ENCODE measurements at places on chromosomes 11 and 22. TPM values are rescaled to one million over a fixed set of nuclear protein-coding genes. Genes with fewer than 3 reads are reported as not detected.

P2RY6 gene
- 1.6 TPM for total RNA-seq

ZNF215 gene
- 3.6 TPM for total RNA-seq

MGAT3 gene
- total RNA-seq: 9.4 TPM

SCN4B gene
- 3.7 TPM for total RNA-seq

- no peak overlapping the region for H3K4me3 ChIP-seq
- no peaks in the 10 kb centered on the region for H3K36me3 ChIP-seq
- H3K27ac ChIP-seq: no peak overlapping the region
- H3K4me1 ChIP-seq: peaks cover 5% of the 10 kb centered on the region
- no peaks in the 10 kb centered on the region for H3K27me3 ChIP-seq
Measured at GRCh38 chr11:2679011-2679676, 20.6 kb downstream of the KCNQ1OT1 start.

DEUP1 gene
- not detected for total RNA-seq

- peak overlapping the region; percentile 83 for H3K27ac ChIP-seq
- H3K4me3 ChIP-seq: no peak overlapping the region
- peaks cover 4% of the 10 kb centered on the region for H3K4me1 ChIP-seq
- DNase-seq: no peak
- no peaks in the 10 kb centered on the region for H3K27me3 ChIP-seq
Measured at GRCh38 chr11:128496249-128496648, 91.1 kb downstream of the ETS1 start.

UBQLNL gene
- 1.1 TPM for total RNA-seq

DNA sequence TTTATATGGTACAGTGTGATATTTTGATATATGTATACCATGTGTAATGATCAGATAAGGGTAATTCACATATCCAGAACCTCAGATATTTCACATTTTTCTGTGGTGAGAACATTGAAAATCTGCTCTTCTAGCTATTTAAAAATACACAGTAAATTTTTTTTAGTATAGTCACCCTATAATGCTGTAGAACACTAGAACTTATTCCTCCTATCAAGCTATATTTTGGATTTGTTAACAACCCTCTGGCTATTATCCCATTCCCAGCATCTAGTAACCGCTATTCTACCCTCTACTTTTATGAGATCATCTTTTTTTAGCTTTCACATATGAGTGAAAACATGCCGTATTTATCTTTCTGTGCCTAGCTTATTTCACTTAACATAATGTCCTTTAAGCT, 65.5 kb upstream of the SYT9 start:
- H3K4me3 ChIP-seq: no peak overlapping the region
- no peaks in the 10 kb centered on the region for H3K27me3 ChIP-seq
- no peak overlapping the region for H3K27ac ChIP-seq
- no peaks in the 10 kb centered on the region for H3K4me1 ChIP-seq
- no peak for DNase-seq
- H3K36me3 ChIP-seq: no peaks in the 10 kb centered on the region

DNA sequence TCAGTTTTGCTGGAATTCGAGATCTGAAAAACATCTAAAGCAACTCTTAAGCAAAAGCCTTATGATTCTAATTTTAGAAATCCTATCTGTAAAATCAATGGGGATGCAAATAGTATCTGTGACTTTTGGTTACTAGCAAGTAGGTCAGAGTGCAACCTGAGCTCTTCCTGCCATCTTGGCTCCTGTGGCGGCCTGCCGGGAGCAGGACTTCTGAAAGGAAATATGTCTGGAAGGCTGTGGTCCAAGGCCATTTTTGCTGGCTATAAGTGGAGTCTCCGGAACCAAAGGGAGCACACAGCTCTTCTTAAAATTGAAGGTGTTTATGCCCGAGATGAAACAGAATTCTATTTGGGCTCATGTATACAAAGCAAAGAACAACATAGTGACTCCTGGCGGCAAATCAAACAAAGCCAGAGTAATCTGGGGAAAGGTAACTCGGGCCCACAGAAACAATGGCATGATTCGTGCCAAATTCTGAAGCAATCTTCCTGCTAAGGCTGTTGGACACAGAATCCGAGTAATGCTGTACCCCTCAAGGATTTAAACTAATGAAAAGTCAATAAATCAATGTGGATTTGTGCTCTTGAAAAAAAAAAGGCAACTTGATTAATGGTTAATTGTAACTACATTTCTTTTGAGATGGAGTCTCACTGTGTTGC, 1.7 kb downstream of the SAMM50 start:
- H3K27me3 ChIP-seq: no peaks in the 10 kb centered on the region
- H3K36me3 ChIP-seq: no peaks in the 10 kb centered on the region
- no peak for DNase-seq
- H3K27ac ChIP-seq: no peak overlapping the region
- no peaks in the 10 kb centered on the region for H3K4me1 ChIP-seq

- H3K27ac ChIP-seq: no peak overlapping the region
- H3K4me1 ChIP-seq: no peaks in the 10 kb centered on the region
- no peaks in the 10 kb centered on the region for H3K36me3 ChIP-seq
- DNase-seq: no peak
- H3K4me3 ChIP-seq: no peak overlapping the region
- no peaks in the 10 kb centered on the region for H3K27me3 ChIP-seq
Measured at GRCh38 chr11:75033916-75034315, 45.2 kb downstream of the NEU3 start.

- no peak for DNase-seq
- no peaks in the 10 kb centered on the region for H3K4me1 ChIP-seq
- H3K36me3 ChIP-seq: no peaks in the 10 kb centered on the region
- H3K27me3 ChIP-seq: no peaks in the 10 kb centered on the region
- no peak overlapping the region for H3K27ac ChIP-seq
- no peak overlapping the region for H3K4me3 ChIP-seq
Measured at GRCh38 chr11:64614917-64615316, 23.9 kb downstream of the SLC22A12 start.

- no peaks in the 10 kb centered on the region for H3K4me1 ChIP-seq
- DNase-seq: no peak
- H3K4me3 ChIP-seq: no peak overlapping the region
- no peaks in the 10 kb centered on the region for H3K36me3 ChIP-seq
Measured at GRCh38 chr11:75632962-75633361, 35.9 kb downstream of the MAP6 start.

OR56A1 gene
- not detected for total RNA-seq

GRCh38 chr22:29470159-29470855, 9.7 kb upstream of the NEFH start:
- no peaks in the 10 kb centered on the region for H3K4me1 ChIP-seq
- DNase-seq: peak; percentile 67
- no peaks in the 10 kb centered on the region for H3K27me3 ChIP-seq

GRCh38 chr11:28140689-28141455, 32.7 kb downstream of the METTL15 start:
- H3K27me3 ChIP-seq: no peaks in the 10 kb centered on the region
- H3K27ac ChIP-seq: no peak overlapping the region
- no peaks in the 10 kb centered on the region for H3K4me1 ChIP-seq
- no peak overlapping the region for H3K4me3 ChIP-seq
- no peaks in the 10 kb centered on the region for H3K36me3 ChIP-seq

OSM gene
- 1.3 TPM for total RNA-seq

YAP1 gene
- 215 TPM for total RNA-seq

UPB1 gene
- total RNA-seq: 0.44 TPM

- H3K4me3 ChIP-seq: no peak overlapping the region
- no peak for DNase-seq
- no peaks in the 10 kb centered on the region for H3K36me3 ChIP-seq
- H3K27ac ChIP-seq: peak overlapping the region; percentile 78
- no peaks in the 10 kb centered on the region for H3K4me1 ChIP-seq
Measured at GRCh38 chr11:11396301-11397035, 43.4 kb upstream of the CSNK2A3 start.

- H3K36me3 ChIP-seq: no peaks in the 10 kb centered on the region
- peak overlapping the region; percentile 45 for H3K4me3 ChIP-seq
- H3K27me3 ChIP-seq: no peaks in the 10 kb centered on the region
Measured at GRCh38 chr11:63998558-63999348, 12.5 kb downstream of the OTUB1 start.

GRCh38 chr11:63879598-63880402, 37.2 kb downstream of the RCOR2 start:
- DNase-seq: no peak
- no peaks in the 10 kb centered on the region for H3K36me3 ChIP-seq
- no peaks in the 10 kb centered on the region for H3K27me3 ChIP-seq
- H3K4me3 ChIP-seq: no peak overlapping the region

DNA sequence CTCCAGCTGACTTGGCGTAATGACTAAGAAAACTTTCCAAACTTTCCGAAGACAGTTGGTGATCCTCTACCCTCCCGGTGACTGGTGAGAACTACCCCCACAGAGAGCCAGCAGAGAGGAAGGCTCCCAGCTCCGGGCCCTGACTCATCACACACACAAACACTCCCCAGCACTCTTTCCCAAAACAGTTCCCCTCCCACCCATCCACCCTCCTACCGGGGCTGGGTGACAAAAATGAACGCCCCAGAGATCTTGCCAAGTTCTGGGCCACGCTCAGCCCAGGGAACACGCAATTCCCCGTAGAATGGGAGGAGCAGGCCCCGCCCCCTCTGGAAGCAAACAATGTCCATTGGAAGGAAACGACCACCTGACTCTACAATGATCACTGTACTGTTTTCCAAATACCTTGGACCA, 21.3 kb upstream of the JAM3 start:
- no peak for DNase-seq
- H3K36me3 ChIP-seq: no peaks in the 10 kb centered on the region
- peak overlapping the region; percentile 11 for H3K4me3 ChIP-seq
- H3K4me1 ChIP-seq: peaks cover 2% of the 10 kb centered on the region
- peaks cover 19% of the 10 kb centered on the region for H3K27me3 ChIP-seq
- H3K27ac ChIP-seq: no peak overlapping the region

- no peaks in the 10 kb centered on the region for H3K4me1 ChIP-seq
- H3K27me3 ChIP-seq: no peaks in the 10 kb centered on the region
- H3K4me3 ChIP-seq: no peak overlapping the region
- DNase-seq: no peak
- no peak overlapping the region for H3K27ac ChIP-seq
Measured at GRCh38 chr11:117019871-117020270, 78.4 kb downstream of the SIK3 start.

Data from breast epithelium (tissue), 4 donors.